ENCODE measurements at places on chromosomes 3 and 15.
A peak's percentile ranks its signal among the peaks of the same experiment; 100 is the strongest.

- no peak for DNase-seq
Measured at GRCh38 chr3:141094790-141095545, 43.8 kb downstream of the SPSB4 start.

GRCh38 chr3:177427540-177427939 lies 230.3 kb upstream of the TBL1XR1 start:
- DNase-seq, result peak; percentile 15

GRCh38 chr3:115760716-115761115 lies 137.4 kb downstream of the GAP43 start:
- no peak for DNase-seq

DNA sequence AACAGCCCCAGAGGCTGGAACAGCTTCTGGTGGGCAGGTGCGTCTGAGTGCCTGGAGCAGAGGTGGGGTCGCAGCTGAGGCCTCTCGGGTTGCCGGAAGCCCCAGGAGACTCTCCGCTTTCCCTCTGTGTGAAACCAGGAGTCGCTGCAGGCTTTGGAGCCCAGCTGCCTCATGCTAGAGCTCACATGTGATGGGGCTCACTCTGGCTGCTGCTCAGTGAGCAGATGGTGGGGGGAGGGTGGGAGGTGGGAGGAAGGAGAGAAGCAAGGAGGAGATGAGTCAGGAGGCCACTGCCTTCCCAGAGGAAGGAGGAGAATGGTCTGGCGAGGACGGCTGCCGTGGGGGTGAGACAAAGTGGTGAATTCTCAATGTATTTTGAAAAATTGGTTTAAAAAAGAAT lies 290.1 kb upstream of the CHRNA7 start:
- no peak for DNase-seq

GRCh38 chr3:131360191-131360755 lies 21.3 kb upstream of the NUDT16 start:
- no peak for DNase-seq

- DNase-seq, result no peak
Measured at GRCh38 chr3:167653760-167654159, at the start of gene WDR49. Gene WDR49 (minus strand): TSS chr3:167653942. CDS start chr3:167653425, 517 bp downstream.

- no peak for DNase-seq
Measured at GRCh38 chr3:129416415-129416814, 12.0 kb downstream of the EFCAB12 start.

GRCh38 chr15:88828791-88829190 lies 25.6 kb downstream of the ACAN start:
- DNase-seq, result no peak

- DNase-seq, result no peak
Measured at GRCh38 chr3:39638301-39638700, 170.8 kb downstream of the MOBP start.

DNA sequence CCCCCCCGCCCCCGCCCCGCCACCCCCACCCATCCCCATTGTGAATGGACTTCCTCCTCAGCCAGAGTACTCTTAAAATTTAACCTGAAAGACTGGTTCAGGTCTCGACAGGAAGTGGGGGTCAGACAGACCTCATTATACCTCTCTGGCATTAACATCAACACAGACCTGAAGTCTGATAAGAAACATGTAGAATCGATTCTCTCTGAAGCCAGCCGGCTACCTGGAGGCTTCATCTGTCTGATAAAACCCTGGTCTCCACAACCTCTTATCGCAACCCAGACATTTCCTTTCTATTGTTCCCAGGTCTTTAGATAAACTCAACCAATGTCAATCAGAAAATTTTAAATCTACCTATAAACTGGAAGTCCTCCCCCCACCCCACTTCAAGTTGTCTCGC lies 42.6 kb downstream of the SLCO2A1 start:
- DNase-seq, result no peak

Measured in H54 (cell line).